ENCODE measurements at places on chromosomes 2 and 18.

GRCh38 chr2:169732583-169733358 lies 861 bp upstream of the KLHL23 start:
- DNase-seq = no peak

DNA sequence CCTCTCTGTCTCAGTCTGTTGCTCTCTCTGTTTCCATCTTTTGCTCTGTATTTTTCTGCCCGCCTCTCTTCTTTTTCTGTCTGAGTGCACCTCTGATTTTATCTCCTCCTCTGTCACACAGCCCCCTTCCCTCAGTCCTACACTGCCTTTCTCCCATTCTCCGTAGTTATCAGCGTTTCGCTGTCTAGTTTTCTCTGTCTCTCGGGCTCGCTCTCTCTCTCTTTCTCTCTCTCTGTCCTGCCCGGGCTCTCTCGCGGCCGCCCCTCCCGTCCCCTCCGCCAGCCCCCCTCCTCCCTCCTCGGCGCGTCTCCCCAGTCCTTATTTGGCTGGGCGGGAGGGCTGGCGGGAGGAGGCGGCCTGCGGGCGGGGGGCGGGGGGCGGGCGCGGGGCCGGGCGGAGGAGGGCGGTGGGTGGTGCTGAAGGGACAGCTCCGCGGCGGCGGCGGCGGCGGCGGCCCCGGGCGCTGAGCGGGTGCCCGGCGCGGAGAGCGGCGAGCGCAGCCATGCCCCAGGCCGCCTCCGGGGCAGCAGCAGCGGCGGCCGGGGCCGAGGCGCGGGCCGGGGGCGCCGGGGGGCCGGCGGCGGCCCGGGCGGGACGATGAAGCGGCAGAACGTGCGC lies at the start of gene KCNK3:
KCNK3 (plus strand) TSS at position 444 of the 618 bp plus-strand sequence; CDS start at position 598, 154 bp downstream.
- no peak for DNase-seq

GRCh38 chr2:190181123-190181669 lies 118.7 kb upstream of the MSTN start:
- DNase-seq = no peak

DNA sequence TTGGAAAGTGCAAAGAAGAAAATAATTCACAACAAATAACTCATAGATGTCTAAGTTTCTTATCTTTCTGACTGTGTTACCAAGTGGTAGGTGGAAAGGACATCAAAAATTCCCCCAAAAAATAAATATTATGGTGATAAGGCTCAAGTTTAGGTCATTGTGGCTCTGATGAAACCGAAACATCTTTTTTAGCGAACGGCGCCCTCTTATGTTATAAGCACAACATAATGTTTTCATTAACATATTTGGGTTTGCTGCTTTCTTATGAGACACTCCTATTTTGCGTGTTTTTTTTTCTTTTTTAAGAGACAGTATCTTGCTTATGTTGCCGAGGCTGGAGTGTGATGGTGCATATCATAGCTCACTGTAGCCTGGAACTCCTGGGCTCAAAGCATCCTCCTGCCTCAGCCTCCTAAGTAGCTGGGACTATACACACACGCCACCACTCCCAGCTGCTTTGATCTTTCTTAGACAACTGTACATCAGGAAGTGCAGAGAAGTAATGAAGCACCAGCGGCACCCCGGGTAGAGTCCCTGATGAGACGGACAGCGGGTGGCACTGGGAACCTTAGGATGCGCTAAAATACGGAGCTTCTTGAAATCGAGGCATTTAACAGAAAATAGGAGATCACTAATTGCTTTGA lies 38.5 kb upstream of the SLC35G4 start:
- DNase-seq = no peak

DNA sequence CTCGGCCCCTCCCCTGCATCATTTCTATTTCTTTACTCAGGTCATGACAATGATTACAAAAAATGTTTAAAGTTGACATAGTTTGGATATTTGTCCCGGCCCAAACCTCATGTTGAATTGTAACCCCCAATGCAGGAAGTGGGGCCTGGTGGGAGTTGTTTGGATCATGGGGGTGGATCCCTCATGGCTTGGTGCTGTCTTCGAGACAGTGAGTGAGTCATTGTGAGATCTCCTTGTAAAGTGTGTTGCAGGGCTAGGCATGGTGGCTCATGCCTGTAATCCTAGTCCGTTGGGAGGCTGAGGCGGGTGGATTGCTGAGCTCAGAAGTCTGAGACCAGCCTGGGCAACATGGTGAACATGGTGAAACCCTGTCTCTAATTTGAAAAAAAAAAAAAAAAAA lies 9.2 kb upstream of the MAP4K4 start:
- DNase-seq = no peak

- no peak for DNase-seq
These were observed 5.7 kb upstream of the NOSTRIN start for GRCh38 chr2:168796583-168797285.
